ENCODE measurements at places on chromosomes 3 and 15.

DNA sequence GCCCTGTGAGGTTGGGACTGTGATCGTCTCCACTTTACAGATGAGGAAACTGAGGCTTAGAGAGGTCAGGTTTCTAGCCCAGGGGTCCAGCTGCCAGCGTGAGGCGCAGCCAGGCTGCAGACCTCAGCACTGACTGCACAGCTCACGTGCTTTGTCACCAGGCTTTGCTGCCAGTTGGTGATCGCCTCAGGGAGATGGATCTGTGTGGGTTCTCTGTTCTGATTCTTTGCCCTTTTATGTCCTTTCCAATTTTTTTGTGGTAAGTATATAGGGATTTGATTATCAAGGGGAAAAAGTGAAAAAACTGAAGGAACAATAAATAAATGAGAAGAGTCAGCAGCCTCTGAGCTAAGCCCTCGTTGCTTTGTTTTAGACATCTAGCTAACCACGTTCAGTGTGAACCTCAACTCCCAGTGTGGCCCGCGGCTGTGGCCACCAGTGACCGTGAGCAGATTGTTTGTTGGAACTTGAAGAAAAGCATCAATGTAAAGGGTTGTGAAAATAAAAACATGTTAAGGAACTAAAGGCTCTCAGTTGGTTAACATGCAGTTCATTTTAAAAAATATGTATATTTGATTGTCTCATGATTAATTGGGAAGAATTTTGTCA, 117.6 kb downstream of the PDE8A start:
- DNase-seq: no peak

DNA sequence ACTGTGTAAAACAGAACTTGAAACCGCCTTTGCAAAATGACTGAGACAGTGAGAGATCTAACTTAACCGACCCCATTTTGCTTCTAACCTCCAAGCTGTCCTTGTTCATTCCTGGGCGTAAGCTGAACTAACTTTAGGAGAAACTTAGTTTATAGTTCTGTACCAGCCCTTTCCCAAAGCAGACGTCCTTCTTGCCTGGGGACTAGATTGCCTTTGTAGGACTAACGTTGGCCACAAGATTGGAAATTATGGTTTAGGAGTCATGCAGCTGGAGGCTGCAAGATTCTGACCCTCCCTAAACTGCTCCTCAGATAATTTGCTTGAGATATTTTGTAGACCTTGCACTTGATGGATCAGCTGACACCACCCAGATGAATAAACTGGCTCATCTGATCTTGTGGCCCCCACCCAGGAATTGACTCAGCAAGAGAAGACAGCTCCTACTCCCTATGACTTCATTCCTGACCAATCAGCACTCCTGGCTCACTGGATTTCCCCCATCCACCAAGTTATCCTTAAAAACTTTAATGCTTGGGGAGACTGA, 219.9 kb upstream of the PROK2 start:
- DNase-seq: peak; percentile 28

DNA sequence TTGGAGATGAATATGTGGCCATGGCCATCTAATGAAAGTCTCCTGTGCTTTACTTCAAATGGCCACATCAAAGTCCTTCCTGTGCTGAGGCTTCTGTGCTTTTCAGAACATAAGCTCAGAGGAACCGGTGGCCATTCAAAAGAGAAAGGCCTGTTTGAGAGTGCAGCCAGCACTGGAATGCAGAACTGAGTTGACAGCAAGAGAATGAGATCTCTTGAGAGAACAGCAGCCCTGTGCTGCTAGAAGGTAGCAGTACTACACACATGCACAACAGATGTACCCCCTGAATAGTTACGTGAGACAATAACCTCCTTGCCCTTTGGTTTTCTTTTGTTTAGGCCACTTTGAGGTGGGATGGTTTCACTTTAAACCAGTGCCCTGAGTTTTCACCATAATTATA, 292.5 kb downstream of the PTPRG start:
- DNase-seq: no peak

- no peak for DNase-seq
These were observed 66.3 kb upstream of the DCBLD2 start for GRCh38 chr3:98967758-98968157.

GRCh38 chr3:144864646-144865045, 893.0 kb downstream of the DIPK2A start:
- DNase-seq: no peak

DNA sequence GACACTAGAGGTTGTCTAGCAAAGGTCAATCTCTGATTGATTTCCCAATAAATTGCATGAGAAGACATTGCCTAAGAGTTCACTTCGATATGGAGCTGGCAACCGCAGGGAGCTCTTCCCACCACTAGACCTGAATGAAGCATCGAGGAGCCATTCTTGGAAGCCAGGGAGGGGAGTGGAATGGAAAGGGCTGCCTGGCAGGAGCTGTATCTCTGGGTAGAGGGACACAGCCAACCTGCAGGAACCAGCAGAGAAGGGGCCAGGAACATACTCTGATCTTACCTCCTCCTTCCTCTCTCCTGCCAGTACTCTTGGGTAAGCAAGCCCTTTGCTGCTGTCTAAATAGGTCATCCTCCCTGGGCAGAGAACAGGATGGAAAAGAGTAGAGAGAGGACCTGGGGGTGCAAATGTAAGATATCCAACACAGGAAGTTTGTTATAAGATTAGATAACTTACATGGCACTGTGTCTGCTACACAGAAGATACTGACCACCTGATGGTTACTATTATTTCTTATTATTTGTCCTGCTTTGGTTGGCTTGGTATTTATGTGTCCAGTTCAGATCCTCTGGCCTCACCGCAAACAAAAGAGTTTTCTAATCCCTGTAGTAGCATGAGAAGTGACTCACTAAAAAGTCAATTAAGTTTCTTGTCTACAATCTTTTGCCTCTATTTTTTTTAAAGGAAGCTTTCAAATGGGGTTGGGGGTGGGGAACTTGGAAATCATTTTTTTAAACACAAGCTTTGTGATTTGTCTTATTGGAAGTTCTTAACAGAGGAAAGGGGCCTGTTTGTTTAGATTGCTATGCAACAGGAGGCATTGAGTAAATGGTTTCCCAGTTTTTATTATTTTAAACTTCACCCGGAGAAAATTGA, 156.7 kb upstream of the TSC22D2 start:
- no peak for DNase-seq

GRCh38 chr3:172892158-172892557, 141.6 kb downstream of the ECT2 start:
- peak; percentile 18 for DNase-seq

GRCh38 chr3:89447243-89447642, 339.8 kb downstream of the EPHA3 start:
- DNase-seq: no peak

DNA sequence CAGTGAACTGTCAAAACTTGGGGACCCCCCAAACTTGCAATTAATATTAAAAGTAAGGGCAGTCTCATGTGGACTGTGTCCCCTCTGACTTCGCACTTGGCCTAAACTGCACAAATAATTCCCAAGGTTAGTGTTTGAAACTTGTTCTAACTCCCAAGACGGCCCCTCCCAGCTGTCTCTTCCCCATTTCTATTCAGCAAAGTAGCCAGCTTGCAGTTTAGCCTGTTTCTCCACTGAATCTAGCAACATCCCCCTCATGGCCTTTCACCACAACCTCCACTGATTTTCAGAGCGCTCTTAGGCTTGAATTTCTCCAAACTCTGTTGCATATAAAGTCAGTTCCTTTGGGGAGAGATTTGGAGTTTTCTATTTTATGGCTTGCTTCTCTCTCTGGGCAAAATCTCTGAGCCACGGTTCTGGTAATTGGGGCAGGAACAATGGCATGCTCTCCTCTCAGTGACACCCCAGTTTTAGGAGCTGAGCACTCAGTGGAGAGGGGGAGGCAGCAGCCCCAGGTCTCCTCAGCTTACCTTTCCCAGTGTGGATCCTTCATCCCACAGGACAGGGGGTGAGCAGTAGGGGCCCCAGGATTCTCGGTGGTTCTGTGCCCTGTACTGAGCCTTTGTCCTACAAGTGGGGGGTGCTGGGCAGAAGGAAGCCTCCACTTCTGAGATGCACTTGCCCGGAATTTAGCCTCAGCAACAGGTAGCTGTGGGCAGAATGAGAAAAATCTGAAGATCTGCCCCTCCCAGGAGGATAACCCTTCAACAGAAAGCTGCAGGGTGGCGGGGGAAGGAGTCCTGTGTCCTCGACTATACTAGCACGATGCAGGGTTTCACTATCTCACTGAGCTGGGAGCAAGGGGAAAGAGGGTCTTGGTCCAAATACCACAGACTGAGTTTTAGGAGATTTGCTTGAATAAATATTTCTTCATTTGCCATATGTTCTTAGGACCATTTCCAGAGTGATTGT, 39.3 kb upstream of the GATA2 start:
- no peak for DNase-seq

DNA sequence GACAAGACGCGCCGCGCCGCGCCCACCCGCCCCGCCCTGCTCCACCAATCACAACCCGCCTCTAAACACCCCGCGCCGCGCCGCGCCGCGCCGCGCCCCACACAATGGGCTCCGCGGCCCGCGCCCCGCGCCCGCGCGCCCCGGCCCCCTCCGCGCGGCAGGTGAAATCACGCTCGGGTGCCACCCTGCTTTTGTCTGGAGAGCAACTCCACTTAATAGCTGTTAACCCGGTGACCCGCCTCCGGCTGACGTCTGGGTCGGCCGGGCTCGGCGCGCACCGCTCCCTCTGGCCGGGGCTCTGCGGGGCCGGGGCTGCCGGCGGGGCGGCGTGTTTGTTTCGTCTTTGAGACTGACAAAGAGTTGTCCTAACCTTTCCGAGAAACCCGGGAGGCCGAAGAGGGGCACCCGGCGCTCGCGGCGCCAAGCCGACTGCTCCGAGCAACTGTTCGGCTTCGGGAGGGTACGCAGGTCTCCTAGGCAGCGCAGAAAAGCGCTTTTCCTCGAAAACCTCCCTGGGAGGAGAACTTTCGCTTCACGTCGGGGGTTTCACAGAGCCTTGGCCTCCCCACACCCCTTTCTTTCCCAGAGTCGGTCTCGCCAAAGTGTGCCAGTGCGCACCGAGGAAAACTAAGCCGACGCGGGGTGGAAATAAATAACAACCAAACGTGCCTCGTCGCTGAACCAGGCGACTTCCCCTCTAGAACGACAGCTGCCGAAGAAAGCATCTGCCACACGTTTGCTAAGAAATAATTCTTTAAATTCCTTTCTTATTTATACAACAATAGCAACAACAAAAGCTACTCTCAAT, 518.4 kb downstream of the FOXP1 start:
- DNase-seq: peak; percentile 49

GRCh38 chr3:18439281-18439680, 14.1 kb upstream of the SATB1 start:
- DNase-seq: no peak

GRCh38 chr3:173742491-173742890, 344.9 kb downstream of the NLGN1 start:
- no peak for DNase-seq

DNA sequence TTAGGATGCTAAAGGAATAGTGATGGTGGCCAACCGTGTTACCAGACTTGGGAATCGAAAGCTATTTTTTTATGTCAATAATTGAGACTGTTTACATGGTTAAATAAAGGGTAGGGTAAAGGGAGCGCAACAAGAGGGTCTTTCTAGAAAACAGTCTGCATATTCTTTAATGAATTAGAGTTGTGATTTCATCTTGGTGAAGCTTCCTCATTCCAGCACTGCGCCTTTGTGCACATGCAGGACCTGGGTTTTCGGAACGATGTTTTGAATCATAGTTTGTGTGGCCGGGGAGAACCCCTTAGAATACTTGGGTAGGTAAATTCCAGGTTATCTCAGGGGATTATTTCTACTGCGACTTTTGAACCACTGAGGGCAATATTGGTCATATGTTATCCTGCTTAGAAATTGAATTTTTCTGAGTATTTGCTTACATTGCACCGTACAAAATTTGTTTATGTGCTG, 1.3 kb downstream of the PIK3CA start:
- DNase-seq: peak; percentile 22

DNA sequence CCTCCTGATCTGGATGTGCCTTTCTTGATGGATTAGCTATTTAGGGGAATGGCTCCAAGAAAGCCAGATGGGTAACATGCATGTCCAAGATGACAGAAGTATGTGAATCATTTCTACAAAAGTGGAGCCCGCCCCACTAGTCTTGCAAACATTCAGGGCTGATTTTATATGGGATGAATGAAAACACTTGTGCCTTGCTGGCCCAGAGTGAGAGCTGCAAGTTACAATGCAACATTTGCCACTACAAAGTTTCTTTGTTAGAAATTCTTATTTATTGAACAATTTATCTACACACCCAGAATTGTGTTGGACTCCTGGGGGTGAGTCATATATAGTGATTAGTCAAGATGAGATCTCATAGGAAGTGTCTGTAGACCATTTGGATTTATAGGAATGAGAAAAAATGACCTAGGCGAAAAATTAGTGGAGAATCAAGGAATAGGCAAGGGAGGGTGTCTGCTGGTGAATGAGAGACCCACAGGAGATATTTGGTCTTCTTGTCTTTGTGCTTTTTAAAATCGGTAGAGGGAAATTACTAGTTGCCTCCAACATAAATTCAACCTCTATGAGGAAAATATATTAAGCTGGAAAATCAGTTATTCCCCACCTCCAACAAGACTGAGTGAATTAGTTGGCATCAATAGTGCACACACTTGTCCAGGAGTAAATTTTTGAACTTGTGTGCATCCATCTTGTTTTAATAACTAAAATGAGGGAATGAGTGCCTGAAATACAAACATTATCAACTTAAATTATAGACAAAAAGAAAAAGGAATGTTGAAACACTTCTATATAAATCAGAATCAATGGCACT, 53.5 kb upstream of the DCBLD2 start:
- DNase-seq: peak; percentile 42

DNA sequence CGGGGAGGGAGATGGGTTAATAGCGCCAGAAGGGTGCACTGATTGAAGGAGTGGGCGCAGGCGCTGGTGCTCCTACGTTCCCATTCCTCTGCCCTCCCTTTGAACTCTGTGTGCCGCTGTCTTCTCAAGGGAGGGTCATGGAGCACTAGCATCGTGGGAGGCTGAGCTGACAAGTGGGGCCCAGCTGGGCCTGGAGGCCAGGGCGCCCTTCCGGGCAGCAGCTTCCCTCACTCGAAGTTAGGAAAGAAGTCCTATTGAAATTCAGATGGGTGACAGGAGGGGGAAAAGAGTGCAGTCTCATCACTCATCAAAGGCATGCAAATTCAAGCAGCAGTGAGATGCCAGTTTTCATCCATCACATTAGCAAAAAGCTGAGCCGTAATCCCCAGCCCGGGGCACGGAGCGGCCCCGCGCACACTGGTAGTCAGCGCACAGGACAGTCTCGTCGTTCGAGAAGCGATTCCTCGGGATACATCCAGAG, 128.2 kb downstream of the LRRK1 start:
- DNase-seq: no peak

GRCh38 chr3:155835341-155836071, 18.7 kb downstream of the SLC33A1 start:
- DNase-seq: no peak

Data from AG20443 (cell line).